ENCODE measurements at places on chromosomes 2 and 18.

- DNase-seq: no peak
Observed at GRCh38 chr2:191486584-191487320, 191.2 kb upstream of the NABP1 start.

GRCh38 chr2:7430421-7430868 is 513.2 kb downstream of the RNF144A start:
- peak; percentile 41 for DNase-seq

DNA sequence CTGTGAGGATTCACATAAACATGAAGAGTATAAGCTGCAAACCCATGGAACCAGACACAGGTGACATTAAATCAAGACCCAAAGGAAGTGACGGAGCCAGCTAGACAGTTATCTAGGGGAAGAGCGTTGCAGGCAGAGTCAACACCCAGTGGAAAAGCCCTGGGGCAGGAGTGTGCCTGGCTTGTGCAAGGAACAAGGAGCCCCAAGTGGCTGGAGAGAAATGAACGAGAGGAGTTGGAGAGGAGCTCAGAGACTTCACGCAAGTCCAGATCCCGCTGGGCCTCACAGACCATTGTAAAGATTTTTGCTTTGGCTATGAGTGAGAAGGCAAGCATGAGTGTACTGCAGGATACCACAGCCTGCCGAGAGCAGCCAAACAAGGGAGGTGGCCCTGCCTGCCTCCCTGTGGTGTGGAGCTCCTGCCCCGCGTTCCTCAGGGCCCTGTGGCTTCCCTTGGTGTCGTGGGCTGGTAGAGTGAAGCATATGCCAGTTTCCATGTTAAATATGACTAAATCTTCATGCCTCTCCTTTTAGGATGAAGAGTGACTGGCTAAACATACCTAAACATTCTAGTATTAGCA is 88.2 kb downstream of the SP3 start:
- no peak for DNase-seq

DNA sequence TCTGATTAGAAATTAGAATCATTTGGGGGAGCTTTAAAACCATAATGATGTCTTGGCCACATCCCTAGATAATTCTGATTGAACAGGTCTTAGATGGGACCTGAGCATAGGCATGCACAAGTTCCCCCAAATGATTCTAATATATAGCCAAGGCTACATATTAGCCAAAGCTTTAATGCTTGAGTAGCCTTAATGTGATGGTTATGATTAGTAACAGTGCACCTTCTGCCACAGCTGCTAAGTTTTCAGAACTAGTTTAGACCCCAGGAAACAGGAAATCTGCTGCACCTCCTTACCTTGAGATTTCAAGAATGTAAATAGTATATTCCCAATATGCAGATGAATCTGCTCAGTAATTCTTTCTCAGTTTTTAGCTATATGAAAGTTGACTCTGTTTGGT is 119.8 kb downstream of the PTPN4 start:
- DNase-seq: no peak

GRCh38 chr18:13379062-13379865 is 160.7 kb downstream of the LDLRAD4 start:
- no peak for DNase-seq

DNA sequence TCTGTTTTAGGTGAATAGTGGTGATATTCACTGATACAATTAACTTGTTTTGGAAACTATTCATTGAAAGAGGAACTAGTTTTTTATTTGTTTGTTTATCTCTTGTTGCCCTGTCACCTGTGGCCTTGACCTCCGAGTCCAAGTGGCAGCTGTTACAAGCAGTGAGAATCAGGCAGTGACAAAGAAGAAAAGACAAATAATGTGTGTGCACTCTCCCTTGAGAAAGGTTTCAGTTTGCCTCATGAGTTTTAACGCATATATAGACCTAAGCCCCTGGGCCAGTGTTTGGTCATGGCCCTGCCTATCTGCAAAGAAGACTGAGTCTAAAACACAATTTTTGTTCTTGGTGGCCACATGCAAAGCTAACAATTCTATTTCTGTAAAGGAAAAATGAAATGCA is 15.3 kb downstream of the KYNU start:
- DNase-seq: no peak

DNA sequence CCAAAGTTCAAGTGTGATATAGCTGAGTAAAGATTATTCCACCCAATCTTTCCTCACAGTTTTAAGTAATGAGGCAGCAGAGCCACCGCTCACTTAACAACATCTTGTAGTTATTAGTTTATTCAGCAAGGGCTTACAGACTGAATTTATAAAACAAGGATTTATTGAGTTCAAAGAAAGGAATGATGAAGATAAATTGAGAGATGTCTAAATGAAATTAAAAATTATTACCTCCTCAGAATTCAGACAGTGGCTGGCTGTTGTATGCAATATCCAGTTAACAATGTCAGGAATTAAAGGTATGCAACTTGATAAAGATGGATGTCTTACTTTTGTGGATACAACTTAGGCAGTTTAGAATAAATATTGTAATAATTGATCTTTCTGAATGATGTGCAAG is 927.3 kb upstream of the CDH2 start:
- DNase-seq: no peak

DNA sequence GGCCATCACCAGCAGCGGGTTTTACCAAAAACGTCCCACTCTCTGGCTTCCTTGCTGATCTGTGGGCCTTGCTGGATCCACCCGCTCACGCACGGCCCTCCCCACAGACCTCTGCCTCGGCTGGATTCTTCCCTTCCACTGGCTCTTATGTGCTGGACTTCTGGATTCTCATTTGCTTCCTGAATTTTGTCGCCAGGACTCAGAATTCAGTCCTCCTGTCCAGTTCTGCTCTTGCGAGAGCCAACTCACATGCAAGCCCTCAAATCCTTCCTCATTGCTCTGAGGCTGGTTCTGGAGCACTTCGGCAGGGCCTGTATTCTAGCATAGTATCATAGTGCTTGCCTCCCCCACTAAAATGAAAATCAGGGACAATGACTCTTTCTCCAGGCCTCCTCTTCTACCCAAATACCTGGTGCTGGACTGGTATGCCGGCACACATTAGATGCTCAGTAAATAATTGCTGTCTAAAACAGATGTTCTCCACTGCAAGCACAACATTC is 115.5 kb downstream of the ATL2 start:
- no peak for DNase-seq

- no peak for DNase-seq
Observed at GRCh38 chr18:58896268-58896667, 31.6 kb downstream of the ZNF532 start.

DNA sequence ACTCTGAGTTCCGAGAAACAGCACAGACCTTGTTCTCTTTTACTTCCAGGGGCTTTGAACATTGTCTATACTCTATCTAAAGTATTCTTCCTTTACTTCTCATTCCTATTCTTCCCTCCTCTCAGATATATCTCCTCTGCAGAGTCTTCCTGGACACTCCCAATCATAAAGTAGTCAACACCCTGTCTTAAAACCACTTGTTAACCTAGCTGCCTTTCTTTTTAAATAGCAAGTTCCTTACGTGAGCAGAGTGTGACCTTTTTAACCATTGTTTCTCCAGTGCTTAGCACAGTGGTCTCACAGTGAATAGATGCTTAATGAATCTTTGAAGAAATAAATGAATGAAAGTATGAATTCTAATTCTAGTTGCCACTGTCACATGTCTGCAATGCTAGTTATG is 47.4 kb downstream of the PTRHD1 start:
- no peak for DNase-seq
